IMR-90 (cell line): ENCODE measurements at places on chromosomes 4 and X.

DNA sequence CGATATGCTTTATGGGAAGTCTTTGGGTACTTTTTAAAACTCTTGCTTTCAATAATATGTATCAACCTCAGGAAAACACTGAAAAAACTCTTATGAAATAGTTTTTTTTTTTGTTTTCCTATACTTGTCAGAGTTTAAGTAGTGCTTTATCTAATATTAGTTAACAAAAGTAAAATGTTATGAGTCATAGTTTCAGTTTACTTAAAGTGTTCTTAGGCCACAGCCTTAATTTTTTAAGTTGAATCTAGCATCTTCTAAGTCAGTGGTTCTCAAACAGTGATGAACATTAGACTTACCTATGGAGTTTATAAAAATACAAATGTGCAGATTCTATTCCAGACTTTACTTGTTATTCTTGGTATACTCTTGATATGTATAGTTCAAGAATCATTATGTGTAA is 26.3 kb upstream of the ADGRL3 start:
- DNase-seq = peak; percentile 1

GRCh38 chr4:37383579-37384229 is 139.2 kb downstream of the NWD2 start:
- DNase-seq = peak; percentile 5

DNA sequence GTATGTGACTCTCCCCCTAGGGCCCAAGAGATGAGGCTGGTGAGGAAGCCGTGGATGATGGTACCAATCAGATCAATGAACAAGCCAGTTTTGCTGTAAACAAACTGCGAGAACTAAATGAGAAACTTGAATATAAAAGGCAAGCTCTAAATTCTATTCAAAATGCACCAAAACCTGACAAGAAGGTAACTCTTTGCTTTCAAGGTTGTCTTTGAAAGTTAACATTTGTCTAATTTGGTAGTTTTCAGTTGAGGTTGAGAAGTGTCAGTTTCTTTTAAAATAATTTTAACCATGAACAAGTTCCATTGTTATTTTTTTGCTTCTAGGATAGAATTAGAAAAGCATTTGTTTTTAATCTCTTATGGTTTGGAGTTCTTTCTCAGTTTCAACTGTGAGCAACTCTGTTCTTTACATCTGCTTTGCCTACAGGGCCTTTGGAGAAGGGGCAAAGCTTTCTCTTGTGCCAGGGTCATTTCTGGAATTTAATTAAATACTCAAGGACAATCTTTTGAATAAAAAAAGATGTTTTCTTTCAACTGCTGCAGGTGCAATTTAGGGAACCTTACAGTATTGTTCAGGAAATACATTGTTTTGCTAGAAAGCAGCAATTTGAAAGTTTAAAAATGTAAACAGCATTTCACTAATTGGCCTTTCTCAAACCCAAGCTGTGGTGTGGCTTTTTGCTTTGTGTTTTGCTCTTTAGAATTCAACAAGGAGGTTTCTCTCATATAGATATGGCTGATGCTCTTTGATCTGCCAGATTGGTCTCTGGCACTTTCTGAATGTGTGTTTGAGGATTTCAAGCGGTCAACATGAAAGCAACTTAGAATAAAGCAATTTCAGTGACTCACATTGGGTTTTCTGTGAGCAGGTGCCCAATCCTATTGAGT is 62.9 kb downstream of the LRP2BP start:
- DNase-seq = no peak

DNA sequence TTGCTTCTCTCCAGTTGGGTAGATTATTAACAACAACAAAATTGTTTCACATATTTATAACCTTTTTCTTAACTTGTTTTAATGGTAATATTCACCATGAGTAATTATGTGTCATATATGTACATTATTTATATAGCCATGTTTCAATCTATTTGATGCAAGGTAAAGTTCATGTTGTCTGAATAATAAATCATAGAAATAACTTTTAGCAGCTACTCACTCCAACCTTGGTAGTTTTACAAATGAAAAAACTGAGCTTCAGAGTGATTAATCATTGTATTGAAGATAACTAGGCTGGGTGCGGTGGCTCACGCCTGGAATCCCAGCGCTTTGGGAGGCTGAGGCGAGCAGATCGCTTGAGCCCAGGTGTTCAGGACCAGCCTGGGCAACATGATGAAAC is 46.0 kb downstream of the TMA16 start:
- DNase-seq = no peak

- no peak for DNase-seq
These were observed 122.3 kb downstream of the UNC5C start for GRCh38 chr4:95426455-95426854.

DNA sequence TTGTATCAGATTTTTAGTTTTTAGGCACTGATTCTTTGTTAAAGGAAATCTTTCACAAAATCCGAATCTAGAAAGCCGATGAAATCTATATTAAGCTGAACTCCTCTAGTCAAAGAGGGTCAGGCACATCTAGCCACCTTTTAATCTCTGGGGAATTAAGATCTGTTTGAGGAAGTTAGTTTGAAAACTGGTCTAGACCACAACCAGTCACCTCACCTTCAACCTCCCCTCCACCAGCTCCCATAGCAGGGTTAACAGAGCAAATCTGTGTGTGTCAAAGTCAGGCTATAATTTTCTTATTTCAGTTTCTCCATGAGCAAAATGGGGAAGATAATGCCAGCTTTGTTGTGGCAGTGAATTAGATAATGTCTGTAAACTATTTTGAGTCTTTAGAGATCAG is 110.0 kb upstream of the IGFBP7 start:
- no peak for DNase-seq

- no peak for DNase-seq
These were observed 21.3 kb downstream of the ZNF721 start for GRCh38 chr4:477686-478085.

- no peak for DNase-seq
These were observed 6.5 kb upstream of the EXOSC9 start for GRCh38 chr4:121794505-121795188.

GRCh38 chr4:8308856-8309771 is 39.6 kb downstream of the HTRA3 start:
- peak; percentile 44 for DNase-seq

DNA sequence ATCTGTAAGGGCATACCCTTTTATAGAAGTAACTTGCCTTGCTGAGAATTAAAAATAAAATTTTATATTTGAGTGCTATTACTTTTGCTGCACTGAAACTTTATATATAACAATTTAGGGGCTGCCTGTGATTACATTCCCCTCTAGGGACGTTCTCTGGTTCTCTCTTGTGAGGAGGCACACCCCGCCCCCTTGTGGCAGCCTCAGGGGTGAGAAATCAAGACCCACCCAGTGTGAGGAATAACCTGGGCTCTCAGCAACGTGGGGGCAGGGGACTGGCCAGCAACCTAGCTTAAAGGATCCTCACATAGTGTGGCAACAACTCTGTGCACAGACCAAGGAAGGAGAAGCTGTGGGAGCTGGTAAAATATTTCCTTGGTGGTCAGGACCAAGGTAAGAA is 43.7 kb downstream of the MAGEA9 start:
- DNase-seq = no peak

GRCh38 chrX:129723511-129723910 is 15.3 kb upstream of the XPNPEP2 start:
- DNase-seq = no peak

DNA sequence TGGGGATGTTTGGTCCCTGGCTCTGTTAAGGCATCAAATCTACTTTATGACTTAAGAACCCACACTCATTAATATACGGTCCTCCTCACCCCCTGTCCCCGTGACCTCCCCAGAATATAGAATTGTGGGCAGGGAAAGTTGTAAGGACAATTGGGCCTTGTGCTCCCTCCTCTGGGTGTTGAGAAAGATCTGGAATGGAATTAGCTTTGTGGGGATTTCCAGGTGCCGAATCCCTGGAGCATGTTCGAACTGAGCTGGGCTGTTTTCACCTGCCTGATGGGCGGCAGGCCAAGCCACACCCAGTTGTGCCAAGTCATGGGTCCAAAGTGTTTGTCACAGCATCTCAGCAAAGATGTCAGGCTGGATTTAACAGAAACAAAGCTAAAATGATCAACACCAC is 349.3 kb upstream of the KLF3 start:
- no peak for DNase-seq

GRCh38 chr4:35525192-35525978 is 718.9 kb downstream of the ARAP2 start:
- no peak for DNase-seq

DNA sequence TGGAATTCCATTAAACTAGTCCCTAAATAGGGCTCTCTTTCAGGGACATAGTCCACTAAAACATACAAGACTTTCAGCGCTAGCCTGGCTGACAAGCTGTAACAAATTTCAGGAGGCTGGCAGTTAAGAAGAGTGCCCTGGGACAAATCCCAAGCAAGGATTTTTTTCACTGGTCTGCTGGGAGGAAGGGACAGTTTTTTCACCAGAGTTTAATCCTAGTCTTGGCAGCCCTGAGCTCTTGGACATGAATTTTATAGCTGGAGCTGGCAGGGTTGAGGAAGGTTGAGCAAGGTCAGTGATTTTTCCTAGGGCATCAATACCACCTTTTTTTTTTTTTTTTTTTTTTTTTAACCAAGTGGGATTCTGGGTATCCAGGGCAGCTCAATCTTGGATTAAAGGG is 184.4 kb downstream of the SH2D1A start:
- DNase-seq = no peak

GRCh38 chr4:138963412-138963811 is 52.2 kb upstream of the NOCT start:
- no peak for DNase-seq

- DNase-seq = no peak
These were observed 1881.7 kb downstream of the ARAP2 start for GRCh38 chr4:34362654-34363053.

- no peak for DNase-seq
These were observed 582.3 kb downstream of the FSTL5 start for GRCh38 chr4:161581262-161582230.

GRCh38 chrX:48196745-48197201 is at the start of gene SSX5:
Gene SSX5 (minus strand): TSS chrX:48196795. CDS start chrX:48195358, 1,437 bp downstream.
- DNase-seq = no peak

DNA sequence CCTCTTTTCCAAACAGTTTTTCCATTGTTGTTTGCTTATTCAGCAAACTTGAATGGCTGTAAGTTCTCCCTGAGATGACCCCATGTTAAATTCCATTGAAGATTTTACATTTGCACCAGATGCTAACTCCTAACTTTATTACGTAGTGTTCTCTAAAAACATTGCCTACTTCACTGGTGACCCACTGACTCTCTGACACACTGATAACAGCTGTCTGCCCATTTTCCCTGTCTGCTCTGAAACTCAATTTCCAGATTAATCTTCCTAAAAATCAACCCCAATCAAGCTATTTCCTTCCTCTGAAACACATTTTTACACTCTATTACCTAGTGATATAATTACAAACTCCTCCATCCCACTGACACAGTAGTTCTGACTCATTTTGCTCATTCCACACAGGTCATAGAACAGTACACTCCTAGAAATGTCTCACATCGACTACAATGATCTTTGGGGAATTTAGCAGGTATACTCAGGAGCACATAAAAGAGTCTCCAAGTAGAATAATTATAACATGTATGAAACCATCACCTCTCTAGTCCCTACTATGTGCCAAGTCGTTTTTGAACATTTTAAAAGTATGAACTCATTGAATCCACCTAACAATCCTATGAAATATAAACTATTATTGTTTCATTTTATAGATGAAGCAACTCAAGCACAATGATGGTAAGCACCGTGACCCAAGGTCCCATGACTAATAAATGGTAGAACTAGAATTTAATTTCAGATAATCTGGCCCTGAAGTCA is 210.9 kb downstream of the SLIT2 start:
- peak; percentile 30 for DNase-seq

- peak; percentile 5 for DNase-seq
These were observed 34.3 kb downstream of the METAP1 start for GRCh38 chr4:99029852-99030251.

GRCh38 chr4:123421227-123421936 is 24.8 kb downstream of the SPRY1 start:
- peak; percentile 74 for DNase-seq

DNA sequence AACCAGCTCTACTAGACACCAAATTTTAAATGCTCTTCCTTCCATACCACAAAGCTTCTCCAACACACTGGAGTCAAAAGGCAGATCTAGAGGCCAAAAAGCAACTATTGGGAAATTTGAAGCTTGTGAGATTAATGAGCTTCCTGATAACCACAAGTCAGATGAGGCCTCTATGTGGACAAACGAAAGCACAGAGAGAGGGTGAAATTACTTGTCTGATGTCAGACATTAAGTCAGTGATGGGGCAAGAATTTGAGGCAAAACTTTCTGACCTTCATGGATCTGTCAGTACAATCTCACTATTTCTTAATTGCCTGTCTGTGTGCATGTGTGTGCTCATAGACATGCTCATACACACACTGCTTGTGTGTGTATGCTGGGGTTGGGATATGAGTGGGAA is 103.6 kb downstream of the GUCY2F start:
- no peak for DNase-seq

- DNase-seq = no peak
These were observed 67.0 kb upstream of the KLHL13 start for GRCh38 chrX:118183606-118184005.

DNA sequence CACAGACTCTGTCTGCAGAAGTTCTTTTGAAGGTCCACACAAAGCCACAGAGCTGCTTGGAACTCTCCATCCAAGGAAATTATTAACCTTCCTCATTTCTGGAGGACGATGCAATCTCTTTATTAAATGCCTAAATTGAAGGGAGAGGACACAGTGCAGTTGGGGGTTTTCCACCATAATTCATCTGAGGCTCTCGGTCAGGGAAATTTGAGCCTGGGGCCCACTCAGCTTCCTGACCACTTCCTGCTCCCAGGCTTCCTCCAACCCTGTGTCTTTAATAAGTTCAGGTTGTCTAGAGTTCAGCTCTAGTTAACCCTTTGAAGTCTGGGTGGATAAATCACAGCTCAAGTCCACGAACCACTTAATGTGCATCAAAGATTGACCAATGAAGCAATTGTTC is 58.5 kb downstream of the PRPS1 start:
- peak; percentile 35 for DNase-seq

- DNase-seq = peak; percentile 95
These were observed 111.6 kb downstream of the BTC start for GRCh38 chr4:74682567-74683359.

- no peak for DNase-seq
These were observed 211.9 kb upstream of the KIT start for GRCh38 chr4:54445866-54446265.

- DNase-seq = no peak
These were observed 281.1 kb downstream of the SLC7A11 start for GRCh38 chr4:137961051-137961438.

GRCh38 chrX:141142946-141143345 is 34.0 kb downstream of the LDOC1 start:
- no peak for DNase-seq

DNA sequence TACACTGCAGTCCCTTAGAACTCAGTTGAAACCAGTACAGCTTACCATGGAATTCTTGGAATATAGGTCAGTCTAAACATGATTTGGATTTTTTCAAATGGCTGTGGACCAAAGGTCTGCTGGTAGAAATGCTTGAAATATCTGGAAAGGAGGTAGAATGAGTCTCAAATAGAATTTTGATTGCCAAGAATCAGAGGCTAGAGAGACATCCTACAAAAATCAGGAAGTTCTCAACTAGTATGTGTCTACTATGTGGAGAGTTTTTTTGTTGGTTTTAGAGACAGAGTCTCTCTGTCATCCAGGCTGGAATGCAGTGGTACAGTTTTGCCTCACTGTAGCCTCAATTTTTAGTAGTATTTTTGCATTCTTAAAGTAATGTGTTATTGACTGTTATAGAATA is 53.6 kb downstream of the PAQR3 start:
- peak; percentile 48 for DNase-seq
